Activated CD4-positive, alpha-beta memory T cell treated with anti-CD3 and anti-CD28 coated beads for 36 hours (primary cell): ENCODE measurements at places on chromosomes 7 and 10. TPM values are rescaled to one million over a fixed set of nuclear protein-coding genes. Genes with fewer than 3 reads are reported as not detected.
A peak's percentile ranks its signal among the peaks of the same experiment; 100 is the strongest.

DNA sequence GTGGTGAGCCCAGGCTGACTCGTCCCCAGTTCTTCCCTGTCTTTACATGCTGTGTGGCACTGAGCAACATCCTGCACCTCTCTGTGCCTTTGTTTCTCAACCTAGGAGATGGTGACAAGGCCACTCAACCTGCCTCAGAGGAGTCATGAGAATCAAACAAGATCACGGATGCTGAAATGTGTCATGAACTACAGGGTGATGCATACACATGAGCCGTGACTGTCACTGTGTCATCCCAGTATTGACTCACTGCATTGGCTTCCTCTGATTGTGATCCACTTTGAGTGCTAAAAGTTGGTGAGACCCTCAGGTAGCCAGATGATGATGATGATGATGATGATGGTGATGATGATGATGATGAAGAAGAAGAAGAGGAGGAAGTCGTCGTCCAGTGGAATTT lies 11.5 kb downstream of the C10orf71 start:
- peak; percentile 59 for DNase-seq
- H3K27me3 ChIP-seq: peaks cover 2% of the 10 kb centered on the region
- no peaks in the 10 kb centered on the region for H3K36me3 ChIP-seq
- H3K4me3 ChIP-seq: no peak overlapping the region

DNA sequence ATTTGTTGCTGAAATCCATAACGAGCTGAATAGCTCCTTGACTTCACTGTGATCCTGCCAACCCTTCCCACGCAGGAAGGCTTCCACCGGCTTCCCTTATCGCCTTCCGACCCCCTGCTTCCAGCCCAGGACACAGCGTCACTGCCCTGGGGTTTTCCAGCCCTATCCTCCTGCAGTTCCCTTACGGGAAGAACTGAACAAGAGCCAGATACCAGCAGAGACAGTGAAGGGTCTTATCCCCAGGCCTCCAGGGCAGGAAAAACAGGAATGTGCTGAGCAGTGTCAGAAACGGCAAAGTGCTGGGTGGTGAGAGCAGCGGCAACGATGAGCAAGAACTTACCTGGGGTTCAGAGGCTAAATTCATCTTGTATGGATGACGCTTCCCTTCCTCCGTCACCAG lies 22.4 kb downstream of the PDLIM1 start:
- no peaks in the 10 kb centered on the region for H3K4me1 ChIP-seq
- H3K4me3 ChIP-seq: no peak overlapping the region
- DNase-seq: no peak
- no peaks in the 10 kb centered on the region for H3K27me3 ChIP-seq
- H3K36me3 ChIP-seq: no peaks in the 10 kb centered on the region
- no peak overlapping the region for H3K27ac ChIP-seq

DNA sequence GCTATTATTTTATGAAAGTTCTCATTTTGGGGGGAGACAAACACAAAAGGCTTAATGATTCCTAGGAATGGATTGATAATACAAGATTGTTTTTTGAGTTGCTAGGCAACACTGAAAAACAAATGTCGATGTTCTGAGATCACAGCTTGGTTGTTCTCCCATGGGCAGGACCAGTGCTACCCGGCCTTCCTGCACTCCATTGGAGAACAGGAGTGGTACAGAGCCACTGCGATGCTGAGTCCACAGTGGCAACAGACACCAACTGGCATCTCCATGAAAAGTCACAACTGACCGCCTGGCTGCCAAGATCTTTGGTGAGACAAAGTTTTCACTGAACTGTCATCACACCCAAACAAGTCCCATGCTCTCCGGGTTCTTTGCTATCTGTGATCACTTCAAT lies 68.9 kb upstream of the NMT2 start:
- no peaks in the 10 kb centered on the region for H3K27me3 ChIP-seq
- no peak overlapping the region for H3K4me3 ChIP-seq
- H3K4me1 ChIP-seq: peaks cover 14% of the 10 kb centered on the region
- no peak overlapping the region for H3K27ac ChIP-seq
- H3K36me3 ChIP-seq: no peaks in the 10 kb centered on the region

DNA sequence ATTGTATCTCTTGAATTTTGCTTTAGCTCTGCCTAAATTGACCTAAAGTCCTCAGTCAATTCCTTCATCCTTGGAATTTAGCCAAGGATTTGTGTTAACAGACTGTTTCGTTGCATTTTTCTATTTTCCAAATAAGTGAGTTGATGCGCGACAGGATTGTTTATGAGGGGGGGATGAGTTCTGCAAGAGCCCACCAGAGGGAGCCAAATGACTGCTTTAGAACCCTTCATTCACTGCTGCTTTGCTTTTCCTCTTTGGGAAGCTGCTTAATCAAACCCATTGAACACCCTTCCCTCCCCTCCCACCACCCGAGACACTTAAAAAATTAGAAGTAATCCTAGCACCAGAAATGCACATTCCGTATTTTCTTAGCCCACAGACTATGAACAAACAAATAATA lies 33.7 kb upstream of the PTF1A start:
- H3K27me3 ChIP-seq: peaks cover 23% of the 10 kb centered on the region
- DNase-seq: peak; percentile 44
- peaks cover 2% of the 10 kb centered on the region for H3K4me1 ChIP-seq
- no peak overlapping the region for H3K27ac ChIP-seq

DNA sequence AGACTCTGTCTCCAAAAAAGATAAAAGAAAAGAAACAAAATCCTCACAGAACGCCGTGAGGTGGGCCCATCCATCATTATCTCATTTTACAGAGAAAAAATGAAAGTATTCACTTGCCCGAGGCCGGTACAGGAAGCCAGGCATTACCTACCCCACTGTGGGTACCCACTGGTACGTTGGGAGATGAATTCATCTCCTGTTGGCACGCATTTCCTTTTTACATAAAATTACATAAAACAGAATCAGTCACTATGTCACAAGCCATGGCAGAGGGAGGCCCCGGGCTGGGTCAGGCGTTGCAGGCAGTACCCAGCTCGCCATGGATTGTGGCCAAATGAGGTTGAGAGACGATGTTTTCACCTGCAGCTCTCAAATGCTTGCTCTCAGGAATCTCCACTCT lies 38.6 kb upstream of the TNRC18 start:
- H3K27ac ChIP-seq: no peak overlapping the region
- no peak for DNase-seq
- no peaks in the 10 kb centered on the region for H3K27me3 ChIP-seq

DNA sequence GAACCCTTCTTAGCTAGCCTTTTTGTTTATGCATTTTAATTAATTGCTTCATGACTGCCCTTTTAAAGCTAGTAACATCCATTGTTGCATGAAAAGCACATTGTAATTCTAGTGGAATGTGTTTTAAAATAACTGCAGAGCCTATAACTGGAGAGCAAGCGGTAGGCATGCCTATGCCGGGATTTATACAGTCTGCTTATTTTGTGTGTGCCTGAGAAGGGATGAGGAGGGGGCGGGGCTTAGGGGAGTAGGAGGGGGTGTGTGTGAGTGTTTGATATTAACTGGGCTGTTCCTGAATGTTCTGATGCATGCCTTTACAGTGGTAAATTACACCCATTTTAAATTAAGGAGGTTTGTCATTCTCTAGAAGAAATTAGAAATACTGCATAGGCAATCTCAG lies 208.1 kb downstream of the TCF7L2 start:
- no peaks in the 10 kb centered on the region for H3K27me3 ChIP-seq
- no peaks in the 10 kb centered on the region for H3K4me1 ChIP-seq
- no peak for DNase-seq
- no peaks in the 10 kb centered on the region for H3K36me3 ChIP-seq
- H3K27ac ChIP-seq: no peak overlapping the region

GRCh38 chr10:31362023-31362641 lies 43.1 kb downstream of the ZEB1 start:
- no peaks in the 10 kb centered on the region for H3K27me3 ChIP-seq
- H3K4me3 ChIP-seq: no peak overlapping the region
- H3K27ac ChIP-seq: no peak overlapping the region
- peaks cover 20% of the 10 kb centered on the region for H3K4me1 ChIP-seq

GRCh38 chr10:86976362-86977056 lies 8.2 kb downstream of the ADIRF start:
- no peaks in the 10 kb centered on the region for H3K27me3 ChIP-seq
- H3K27ac ChIP-seq: no peak overlapping the region
- DNase-seq: no peak

DNA sequence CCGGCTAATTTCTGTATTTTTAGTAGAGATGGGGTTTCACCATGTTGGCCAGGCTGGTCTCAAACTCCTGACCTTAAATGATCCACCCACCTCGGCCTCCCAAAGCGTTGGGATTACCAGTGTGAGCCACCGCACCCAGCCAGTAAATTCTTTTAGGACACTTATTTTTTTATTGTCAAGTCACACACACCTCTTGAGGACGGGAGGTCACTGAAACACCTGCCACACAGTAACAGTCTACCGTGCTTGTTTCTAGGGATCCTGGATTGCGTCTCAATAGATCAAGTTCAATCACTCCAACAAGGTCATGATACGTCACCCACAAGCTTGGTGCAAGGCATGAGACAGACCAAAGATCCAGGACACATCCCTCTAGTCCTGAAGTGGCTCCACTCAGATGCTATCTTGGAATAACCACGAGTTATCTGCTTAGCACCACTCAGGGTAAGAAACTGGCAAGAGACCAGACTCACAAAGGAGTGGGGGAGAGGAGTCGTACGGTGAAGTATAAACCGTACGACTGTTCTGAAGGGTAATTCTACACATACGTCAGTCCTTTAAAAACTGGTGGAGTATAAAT lies 58.9 kb upstream of the NCAPG2 start:
- H3K4me1 ChIP-seq: peaks cover 13% of the 10 kb centered on the region
- H3K27me3 ChIP-seq: no peaks in the 10 kb centered on the region
- peaks cover 39% of the 10 kb centered on the region for H3K36me3 ChIP-seq
- no peak for DNase-seq

DNA sequence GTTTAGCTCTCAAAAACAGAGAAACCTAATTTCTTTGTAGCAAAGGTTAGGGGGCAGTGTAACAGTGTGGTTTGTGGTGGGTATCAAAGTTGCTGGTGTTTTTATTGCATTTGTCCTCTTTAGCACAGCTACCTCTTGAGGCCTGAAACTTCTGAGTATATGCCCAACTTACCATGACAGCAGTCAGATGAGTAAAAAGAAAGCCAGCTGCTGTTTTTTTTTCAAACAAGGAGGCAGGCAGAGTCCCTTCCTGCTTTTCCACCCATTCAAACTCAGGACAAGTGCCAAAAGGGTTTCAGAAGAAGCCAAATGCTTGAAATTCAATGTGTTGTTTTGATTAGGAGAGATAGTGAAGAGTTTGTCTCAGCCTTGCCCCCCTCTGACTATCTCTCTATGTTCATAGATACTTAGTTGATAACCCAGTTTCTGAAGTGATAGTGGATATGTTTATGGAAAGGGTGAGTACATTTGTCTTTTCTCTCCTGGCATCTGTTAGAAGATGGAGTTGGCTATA lies 23.1 kb downstream of the GBF1 start:
- H3K27me3 ChIP-seq: no peaks in the 10 kb centered on the region
- H3K36me3 ChIP-seq: peaks cover 14% of the 10 kb centered on the region
- H3K4me1 ChIP-seq: peaks cover 73% of the 10 kb centered on the region
- H3K4me3 ChIP-seq: peak overlapping the region; percentile 41
- peak overlapping the region; percentile 97 for H3K27ac ChIP-seq
- DNase-seq: no peak

DNA sequence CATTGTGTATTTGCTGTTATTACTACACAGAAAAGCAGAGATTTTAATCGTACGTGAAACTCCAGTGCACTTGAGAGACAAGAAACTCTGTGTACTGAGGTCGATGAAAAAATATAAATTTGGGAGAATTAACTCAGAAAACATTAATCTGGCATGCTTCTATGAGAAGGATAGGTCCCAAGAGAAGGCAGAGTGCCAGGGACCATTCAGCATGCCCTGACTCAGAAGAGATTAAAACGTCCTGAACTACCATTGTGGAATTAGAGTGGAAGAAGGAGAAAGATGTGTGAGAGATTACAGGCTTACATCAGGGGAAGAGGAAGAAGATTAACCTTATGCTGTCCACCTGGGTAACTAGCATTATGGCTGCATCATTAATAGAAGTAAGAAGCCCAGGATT lies 72.4 kb downstream of the REEP3 start:
- H3K4me1 ChIP-seq: peaks cover 5% of the 10 kb centered on the region
- no peak overlapping the region for H3K4me3 ChIP-seq
- peaks cover 17% of the 10 kb centered on the region for H3K36me3 ChIP-seq
- H3K27ac ChIP-seq: no peak overlapping the region
- no peaks in the 10 kb centered on the region for H3K27me3 ChIP-seq

- no peaks in the 10 kb centered on the region for H3K4me1 ChIP-seq
- no peaks in the 10 kb centered on the region for H3K36me3 ChIP-seq
- no peak overlapping the region for H3K27ac ChIP-seq
- DNase-seq: no peak
- no peaks in the 10 kb centered on the region for H3K27me3 ChIP-seq
Observed at GRCh38 chr7:125126376-125126775, 196.8 kb upstream of the POT1 start.

- no peaks in the 10 kb centered on the region for H3K36me3 ChIP-seq
- no peak overlapping the region for H3K4me3 ChIP-seq
- H3K27me3 ChIP-seq: no peaks in the 10 kb centered on the region
- DNase-seq: no peak
- no peak overlapping the region for H3K27ac ChIP-seq
- no peaks in the 10 kb centered on the region for H3K4me1 ChIP-seq
Observed at GRCh38 chr7:40579401-40579800, 444.6 kb downstream of the SUGCT start.

- H3K27ac ChIP-seq: peak overlapping the region; percentile 79
- peaks cover 9% of the 10 kb centered on the region for H3K36me3 ChIP-seq
- H3K4me1 ChIP-seq: peaks cover 20% of the 10 kb centered on the region
- H3K4me3 ChIP-seq: peak overlapping the region; percentile 76
Observed at GRCh38 chr10:100997360-100998182, 2.0 kb upstream of the LZTS2 start.

GRCh38 chr7:115838829-115839228 lies 191.7 kb downstream of the TFEC start:
- no peak overlapping the region for H3K27ac ChIP-seq
- H3K4me1 ChIP-seq: no peaks in the 10 kb centered on the region
- peaks cover 1% of the 10 kb centered on the region for H3K27me3 ChIP-seq
- H3K36me3 ChIP-seq: no peaks in the 10 kb centered on the region

GRCh38 chr10:67043041-67043440 lies 117.2 kb downstream of the LRRTM3 start:
- H3K27ac ChIP-seq: no peak overlapping the region
- H3K4me3 ChIP-seq: no peak overlapping the region
- no peaks in the 10 kb centered on the region for H3K27me3 ChIP-seq
- no peaks in the 10 kb centered on the region for H3K36me3 ChIP-seq
- DNase-seq: no peak

HYAL4 gene
- total RNA-seq: not detected

FKBP6 gene
- total RNA-seq: not detected

PRSS37 gene
- total RNA-seq: not detected
